ENCODE measurements at places on chromosomes 11 and 22. TPM values are rescaled to one million over a fixed set of nuclear protein-coding genes. Genes with fewer than 3 reads are reported as not detected.
A peak's percentile ranks its signal among the peaks of the same experiment; 100 is the strongest.

TRIM51 gene
- total RNA-seq: not detected

APOA5 gene
- not detected for total RNA-seq

GAB4 gene
- not detected for total RNA-seq

LINC01488 gene
- total RNA-seq: not detected

GRCh38 chr11:100922121-100922520 lies 207.5 kb downstream of the PGR start:
- H3K4me1 ChIP-seq: peaks cover 35% of the 10 kb centered on the region
- no peaks in the 10 kb centered on the region for H3K36me3 ChIP-seq
- no peak overlapping the region for H3K4me3 ChIP-seq

GRCh38 chr11:7509966-7510365 lies 3.8 kb upstream of the PPFIBP2 start:
- no peak overlapping the region for H3K4me3 ChIP-seq
- H3K27me3 ChIP-seq: no peaks in the 10 kb centered on the region
- no peak overlapping the region for H3K27ac ChIP-seq
- DNase-seq: no peak

DNA sequence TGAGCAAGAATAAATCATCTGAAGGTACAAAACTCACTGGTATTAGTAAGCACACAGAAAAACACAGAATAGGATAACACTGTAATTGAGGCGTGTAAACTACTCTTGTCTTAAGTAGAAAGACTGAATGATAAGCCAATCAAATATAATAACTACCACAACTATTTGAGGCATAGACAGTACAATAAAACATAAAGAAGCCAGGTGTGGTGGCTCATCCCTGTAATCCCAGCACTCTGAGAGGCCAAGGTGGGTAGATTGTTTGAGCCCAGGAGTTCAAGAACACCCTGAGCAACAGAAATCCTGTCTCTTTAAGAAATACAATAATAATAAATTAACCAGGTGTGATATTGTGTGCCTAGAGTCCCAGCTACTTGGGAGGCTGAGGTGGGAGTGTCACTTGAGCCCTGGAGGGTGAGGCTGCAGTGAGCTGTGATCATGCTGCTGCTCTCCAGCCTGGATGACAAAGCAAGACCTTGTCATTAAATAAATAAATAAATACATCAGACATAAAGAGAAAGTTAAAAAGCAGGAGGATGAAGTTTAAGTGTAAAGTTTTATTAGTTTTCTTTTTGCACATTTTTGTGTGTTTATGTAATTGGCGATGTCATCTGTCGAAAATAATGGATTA lies 390.6 kb downstream of the DYNC2H1 start:
- DNase-seq: no peak
- H3K27me3 ChIP-seq: no peaks in the 10 kb centered on the region
- peaks cover 8% of the 10 kb centered on the region for H3K36me3 ChIP-seq
- H3K4me3 ChIP-seq: no peak overlapping the region
- H3K4me1 ChIP-seq: no peaks in the 10 kb centered on the region
- H3K27ac ChIP-seq: no peak overlapping the region

- DNase-seq: no peak
- H3K4me1 ChIP-seq: peaks cover 32% of the 10 kb centered on the region
- peak overlapping the region; percentile 14 for H3K27ac ChIP-seq
- peaks cover 6% of the 10 kb centered on the region for H3K36me3 ChIP-seq
Measured at GRCh38 chr11:102186551-102187191, 76.4 kb downstream of the YAP1 start.
